IMR-90 (cell line): ENCODE measurements at places on chromosomes 4 and X.

GRCh38 chrX:44951572-44952067 is 78.6 kb downstream of the KDM6A start:
- no peak for DNase-seq

DNA sequence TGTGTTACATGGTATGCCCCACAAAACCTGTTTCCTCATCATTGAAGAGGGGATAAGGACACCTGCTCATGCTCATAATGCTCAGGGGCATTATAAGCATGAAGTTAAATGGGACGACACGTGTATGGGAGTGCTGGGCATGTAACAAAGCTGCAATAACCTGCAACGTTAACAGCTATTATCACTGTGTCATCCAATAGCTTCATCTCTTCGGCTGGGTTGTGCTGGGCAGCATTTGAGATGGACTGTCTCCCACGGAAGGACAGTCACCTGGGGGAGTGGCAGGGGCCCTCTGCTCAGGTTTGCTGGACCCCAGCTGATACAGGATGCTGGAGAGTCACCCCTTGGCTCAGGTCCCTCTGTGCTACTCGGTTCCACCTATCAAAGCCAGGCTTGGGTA is 94.5 kb downstream of the NSUN7 start:
- DNase-seq: no peak

GRCh38 chrX:38468563-38469157 is 92.7 kb upstream of the TSPAN7 start:
- no peak for DNase-seq

DNA sequence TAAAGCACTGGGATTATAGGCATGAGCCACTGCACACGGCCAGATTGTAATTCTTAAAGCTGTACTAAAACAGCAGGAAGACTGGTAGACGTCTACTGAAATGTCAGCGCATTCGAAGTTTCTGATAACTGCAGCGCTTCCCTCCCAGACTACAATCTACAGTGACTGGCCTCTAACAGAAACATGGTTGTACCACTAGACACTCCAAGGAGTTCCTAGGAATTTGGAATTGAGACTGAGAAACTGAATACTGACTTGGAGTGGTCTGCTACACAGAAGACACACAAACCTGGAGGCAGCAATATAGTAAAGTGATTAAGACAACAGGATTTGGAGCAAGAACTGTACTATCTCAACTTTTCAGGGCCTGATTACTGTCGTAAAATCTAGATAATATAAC is 937 bp downstream of the HELQ start:
- peak; percentile 8 for DNase-seq

DNA sequence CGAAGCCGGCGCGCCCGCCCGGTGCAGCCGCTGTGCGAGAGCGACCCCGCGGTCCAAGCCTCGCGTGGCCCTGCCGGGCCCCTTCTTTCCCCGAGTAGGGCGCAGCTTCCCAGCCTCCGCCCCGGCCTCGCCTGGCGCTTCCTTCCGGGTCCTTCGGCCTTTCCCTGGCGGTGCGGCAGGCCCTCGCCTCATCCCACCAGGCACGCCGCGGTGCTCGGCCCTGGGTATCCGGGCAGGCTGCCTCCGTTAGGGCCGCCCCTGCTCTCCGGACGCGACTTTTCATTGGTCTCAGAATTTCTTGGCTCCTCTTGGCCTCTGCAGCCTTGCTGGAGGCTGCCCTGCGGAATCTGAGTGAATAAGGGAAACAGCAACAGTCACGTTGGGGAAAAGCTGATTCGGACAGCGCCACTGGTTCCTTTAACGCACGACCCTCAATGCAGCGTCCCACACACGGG is 429 bp downstream of the UVSSA start:
- DNase-seq: peak; percentile 82

DNA sequence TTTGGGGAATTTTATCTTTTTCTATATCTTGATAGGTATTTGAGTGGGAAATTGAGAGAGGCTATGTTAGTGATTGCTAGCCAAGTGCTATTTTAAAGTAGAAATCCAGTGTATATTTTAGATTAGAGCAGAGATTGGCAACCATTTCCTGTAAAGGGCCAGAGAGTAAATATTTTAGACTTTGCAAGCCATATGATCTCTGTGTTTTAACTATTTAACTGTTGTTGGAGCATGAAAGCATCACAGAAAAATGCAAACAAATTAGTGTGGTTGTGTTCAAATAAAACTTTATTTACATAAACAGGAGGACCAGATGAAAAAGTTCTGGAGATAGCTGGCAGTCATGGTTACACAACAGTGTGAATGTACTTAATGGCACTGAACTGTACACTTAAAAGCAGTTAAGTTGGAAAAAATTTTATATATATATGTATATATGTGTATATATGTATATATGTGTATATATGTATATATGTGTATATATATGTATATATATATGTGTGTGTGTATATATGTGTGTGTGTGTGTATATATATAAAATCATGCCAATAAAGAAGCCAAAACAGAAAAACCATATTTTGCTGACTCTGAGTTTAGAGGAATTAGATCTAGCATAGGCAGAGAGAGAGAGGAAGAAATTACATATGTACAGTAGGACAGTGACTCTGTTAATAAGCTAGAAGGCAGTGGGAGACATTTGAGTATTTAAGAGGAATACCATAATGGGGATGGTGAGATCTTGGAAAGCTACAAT is 83.4 kb downstream of the TMEM164 start:
- DNase-seq: peak; percentile 73

DNA sequence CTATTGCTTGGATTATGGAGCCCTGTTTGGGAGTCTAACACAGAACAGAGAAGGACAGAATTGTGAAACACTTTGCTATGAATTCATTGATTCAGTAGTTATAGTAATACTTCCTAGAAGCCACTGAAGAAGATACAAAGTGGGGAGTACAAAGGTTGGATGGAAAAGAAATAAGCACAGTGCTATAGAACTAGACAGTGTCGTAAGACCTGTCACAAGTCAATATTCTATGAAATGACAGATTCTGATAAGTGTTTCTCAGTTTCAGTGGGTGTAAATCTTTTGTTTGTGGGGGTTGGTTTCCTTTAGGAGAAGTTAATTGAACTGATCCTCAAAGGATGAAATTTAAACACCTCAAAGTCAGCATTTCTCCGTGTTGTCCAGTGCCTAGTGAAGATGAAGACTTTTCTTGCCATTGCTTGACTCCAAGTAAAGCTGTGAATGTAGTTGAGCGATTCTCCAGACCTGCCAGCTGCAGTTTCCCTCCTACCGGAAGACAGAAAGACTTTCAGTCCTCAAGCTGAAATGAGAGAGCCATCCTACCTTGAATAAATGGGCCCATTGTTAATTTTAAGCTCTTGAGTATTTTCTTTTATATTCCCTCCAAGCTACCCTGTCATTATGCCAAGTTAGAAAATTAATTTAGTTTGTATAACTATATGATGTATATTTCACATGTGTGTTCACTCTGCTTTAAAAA is 7.9 kb downstream of the PDLIM5 start:
- no peak for DNase-seq

DNA sequence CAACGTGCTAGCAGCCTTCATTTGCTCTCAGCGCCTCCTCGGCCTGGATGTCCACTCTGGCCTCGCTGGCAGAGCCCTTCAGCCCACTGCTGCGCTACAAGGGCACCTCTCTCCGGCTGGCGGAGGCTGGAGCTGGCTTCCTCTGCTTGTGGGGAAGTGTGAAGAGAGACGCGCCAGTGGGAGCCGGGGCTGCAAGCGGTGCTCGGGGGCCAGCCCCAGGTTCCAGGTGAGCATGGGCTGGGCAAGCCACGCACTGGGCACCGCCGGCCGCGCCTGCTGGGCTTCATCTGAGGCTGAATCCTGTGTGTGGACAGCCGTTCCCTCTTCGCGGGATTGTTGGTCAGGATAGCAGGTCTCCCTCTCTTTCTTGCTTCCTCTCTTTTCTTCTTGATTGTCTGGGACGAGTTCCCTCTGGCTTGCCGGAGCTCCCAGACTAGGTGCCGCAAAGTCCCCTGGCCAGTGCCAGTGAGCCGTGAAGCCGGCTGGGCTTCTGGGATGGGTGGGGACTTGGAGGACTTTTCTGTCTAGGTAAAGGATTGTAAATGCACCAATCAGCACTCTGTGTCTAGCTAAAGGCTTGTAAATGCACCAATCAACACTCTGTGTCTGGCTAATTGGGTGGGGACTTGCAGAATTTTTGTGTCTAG is 165.0 kb downstream of the HEPH start:
- no peak for DNase-seq

- DNase-seq: no peak
Measured at GRCh38 chr4:10021653-10022023, 341 bp upstream of the SLC2A9 start.

- DNase-seq: peak; percentile 48
Measured at GRCh38 chrX:53357799-53358530, 64.5 kb downstream of the SMC1A start.

- DNase-seq: no peak
Measured at GRCh38 chrX:17680732-17681413, 56.4 kb upstream of the SCML1 start.

DNA sequence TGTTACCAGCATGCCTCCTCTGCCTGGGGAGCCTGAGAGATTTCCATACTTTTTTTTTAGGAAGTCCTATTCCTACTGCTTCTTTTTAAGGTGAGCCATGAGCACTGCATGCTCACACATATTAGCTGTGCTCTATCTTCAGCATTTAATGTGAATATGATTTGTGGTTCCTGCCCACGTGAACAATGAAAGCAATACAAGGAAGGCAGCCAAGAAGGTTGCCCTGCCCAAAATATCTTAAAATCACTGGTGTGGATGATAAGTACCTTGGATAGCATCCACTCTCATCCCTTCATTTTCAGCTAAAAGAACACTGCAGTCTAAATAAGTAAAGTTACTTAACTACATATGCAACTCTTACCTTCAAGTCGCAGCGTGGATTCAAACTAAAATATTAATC is 607.5 kb downstream of the PACRGL start:
- DNase-seq: no peak

GRCh38 chr4:80182237-80182866 is 15.0 kb upstream of the PRDM8 start:
- no peak for DNase-seq

- DNase-seq: no peak
Measured at GRCh38 chr4:132530861-132531260, 618.2 kb upstream of the PCDH10 start.

- DNase-seq: no peak
Measured at GRCh38 chrX:133403984-133404383, 11.3 kb downstream of the GPC4 start.

DNA sequence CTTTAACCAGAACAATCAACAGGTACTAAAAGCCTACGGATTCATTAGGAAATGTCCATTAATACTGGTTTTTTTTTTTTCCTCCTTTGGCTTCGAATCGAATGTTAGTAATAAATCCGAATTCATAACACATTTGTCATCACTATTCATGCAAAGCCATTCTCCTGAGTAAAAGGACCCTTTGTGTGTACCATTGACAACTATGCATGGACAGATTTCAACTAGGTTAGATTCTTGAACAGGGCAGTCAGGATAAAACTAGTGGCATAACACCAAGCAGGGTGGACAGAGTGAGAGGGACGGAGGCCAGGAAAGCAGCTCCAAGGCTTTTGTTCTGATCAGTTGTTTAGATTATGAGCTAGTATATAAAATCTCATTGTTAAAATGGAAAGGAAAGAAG is 1722.0 kb upstream of the TENM3 start:
- peak; percentile 33 for DNase-seq

DNA sequence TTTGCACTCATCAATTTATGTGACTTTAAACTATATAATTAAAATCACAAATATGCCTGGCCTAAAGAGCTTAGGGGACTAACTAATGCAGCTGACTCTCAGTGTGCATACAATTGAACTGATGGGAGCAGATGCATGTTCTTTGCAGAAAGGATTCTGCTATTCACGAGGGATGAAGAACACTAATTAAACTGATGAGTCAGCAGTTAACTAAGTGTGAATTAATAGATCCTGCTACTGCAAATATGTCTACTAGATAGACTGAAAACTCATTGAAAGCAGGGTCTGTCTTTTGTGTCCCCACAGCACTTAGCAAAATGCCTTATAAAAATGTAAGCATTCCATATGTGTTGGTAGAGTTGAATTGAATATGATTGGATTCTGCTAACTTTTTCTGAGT is 104.0 kb downstream of the SRPX start:
- DNase-seq: no peak

GRCh38 chrX:39819921-39820849 is 277.6 kb downstream of the BCOR start:
- DNase-seq: no peak

GRCh38 chr4:163703251-163703650 is 208.8 kb downstream of the TMA16 start:
- no peak for DNase-seq

DNA sequence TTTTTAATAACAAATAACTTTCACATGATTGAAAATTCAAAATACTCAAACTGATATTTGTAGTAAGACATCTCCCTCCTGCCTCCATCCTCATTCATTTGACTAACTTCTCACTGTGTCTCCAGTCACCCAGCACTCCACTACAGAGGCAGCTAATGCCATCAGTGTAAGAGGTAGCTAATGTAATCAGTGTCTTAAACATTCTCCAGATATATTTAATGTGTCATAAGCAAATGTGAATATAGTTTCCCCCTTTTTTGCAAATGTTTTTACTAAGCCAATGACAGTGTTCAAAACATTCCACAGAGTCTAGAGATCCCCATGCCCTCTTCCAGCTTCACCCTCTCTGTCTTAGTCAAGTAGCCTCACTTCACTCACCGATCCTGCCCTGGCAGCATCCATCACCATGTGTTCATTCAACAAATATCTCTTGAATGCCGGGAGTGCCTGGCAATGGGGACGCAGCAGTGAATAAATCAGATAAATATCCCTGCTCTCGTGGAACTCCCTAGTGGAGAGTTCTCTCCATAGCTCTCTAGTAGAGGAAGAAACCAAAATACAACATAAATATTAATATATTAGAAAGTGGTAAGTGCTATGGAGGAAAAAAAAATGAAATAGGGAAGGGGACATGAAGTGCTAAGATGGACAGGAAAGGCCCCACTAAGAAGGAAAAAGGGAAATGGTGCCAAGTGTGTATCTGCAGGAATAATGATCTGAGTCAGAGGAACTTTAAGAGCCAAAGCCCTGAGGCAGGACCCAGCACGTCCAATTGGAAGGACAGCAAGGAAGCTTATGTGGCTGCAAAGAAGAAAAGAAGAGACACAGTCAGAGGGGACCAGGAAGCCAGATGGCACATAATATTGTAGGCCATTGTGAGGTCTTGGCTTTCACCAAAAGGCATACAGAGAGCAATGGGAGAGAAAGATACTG is 18.7 kb downstream of the SCFD2 start:
- DNase-seq: peak; percentile 61

- DNase-seq: peak; percentile 11
Measured at GRCh38 chr4:125168531-125168930, 146.2 kb upstream of the FAT4 start.
